ENCODE measurements at places on chromosomes 16 and 17.

DNA sequence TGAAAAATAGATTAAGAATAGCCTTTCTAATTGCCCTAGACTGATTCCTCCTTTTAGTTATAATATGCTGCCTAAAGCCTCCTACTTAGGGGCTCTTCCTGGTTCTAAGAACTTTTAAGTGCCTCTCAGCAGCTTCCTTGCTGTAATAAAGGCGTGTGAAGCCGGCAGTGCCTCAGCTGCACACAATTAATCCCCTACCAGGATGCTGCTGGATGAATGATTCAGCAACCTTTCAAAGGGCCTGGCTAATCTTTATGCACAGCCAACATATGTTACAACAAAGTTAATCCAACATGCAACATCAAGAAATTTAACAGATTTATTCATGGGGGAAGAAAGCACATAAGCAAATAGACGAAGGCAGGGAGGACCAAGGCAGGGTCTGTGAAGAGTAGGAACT is 145.2 kb downstream of the PMP22 start:
- no peak for DNase-seq

- no peak for DNase-seq
Measured at GRCh38 chr17:80887639-80888175, 103.9 kb upstream of the CHMP6 start.

GRCh38 chr17:73497721-73498120 is 146.5 kb downstream of the SDK2 start:
- DNase-seq = no peak

GRCh38 chr17:31579265-31579664 is 187.8 kb downstream of the RAB11FIP4 start:
- no peak for DNase-seq

DNA sequence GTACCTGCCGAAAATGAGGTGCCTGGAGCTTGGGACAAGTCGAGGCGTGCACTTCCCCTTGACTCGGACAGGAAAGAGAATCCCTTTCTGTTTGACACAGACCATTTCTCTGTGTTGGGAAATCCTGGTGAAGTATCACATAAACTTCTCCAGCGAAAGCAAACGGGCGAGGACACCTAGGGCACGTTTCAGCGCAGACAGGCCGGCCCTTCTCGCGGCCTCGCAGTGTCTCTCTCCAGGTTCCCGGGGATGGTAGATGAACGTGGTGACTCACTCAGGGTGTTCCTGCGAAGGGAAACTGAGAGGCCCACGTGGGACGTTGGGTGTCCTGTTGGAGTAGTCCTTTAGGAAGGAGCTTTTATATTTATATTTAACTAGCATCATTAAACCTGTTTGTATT is 36.3 kb upstream of the ZNF750 start:
- no peak for DNase-seq

All from activated CD4-positive, alpha-beta memory T cell treated with anti-CD3 and anti-CD28 coated beads, Interleukin-2, amount 10 ng/mL, durations not matched to agents 7 days and 5 days (primary cell).